ENCODE measurements at places on chromosomes 4 and X.

DNA sequence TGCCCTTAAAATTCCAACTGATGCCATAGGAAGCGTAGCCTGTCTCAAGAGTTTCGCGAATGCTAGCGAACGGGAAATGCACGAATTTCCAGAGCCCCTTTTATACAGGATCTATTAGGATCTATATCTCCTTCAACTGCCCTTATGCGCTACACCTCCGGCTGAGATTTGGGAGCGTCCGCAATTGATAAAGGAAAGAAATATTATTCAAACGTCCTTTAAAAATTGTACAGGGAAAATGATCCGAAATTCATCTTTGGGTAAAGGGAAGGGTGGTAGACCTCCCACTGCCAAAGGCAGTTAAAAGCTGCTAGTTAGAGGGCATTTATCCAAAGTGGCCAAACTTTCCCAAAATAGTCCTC is 609 bp downstream of the NR3C2 start:
- peak; percentile 8 for DNase-seq

GRCh38 chr4:700587-701264 is 4.9 kb upstream of the PCGF3 start:
- no peak for DNase-seq

DNA sequence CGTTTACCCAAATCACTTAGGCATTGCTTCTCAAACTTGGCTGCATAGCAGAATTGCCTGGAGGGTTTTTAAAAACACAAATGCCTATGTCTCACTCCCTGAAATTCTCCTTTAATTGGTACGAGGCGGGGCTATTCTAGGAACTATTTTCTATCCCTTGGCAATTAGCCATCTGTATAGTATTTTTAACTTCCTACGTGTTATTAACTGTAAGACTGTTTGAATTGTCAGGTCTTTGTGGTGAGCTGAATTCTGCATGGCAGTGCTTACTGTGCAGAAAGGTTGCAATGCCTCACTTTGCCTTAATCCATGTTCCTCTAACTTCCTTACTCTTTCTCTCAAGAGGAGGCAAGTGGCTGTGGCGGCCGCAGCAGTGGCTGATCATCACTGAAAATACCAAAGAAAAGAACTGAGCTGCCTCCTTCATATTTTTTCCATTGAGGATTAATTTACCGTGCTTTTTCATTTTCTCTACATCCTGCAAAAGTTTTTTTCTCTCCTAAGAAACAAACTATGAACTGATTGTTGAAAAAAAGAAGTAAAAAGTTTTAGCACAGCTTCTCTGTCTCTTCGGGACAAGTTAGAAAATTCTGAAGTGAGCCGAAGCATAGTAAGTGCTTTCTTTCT is at the start of gene SHROOM3:
Gene SHROOM3 (plus strand): TSS at position 329 of the 627 bp plus-strand sequence. CDS start 824 bp downstream, outside the sequence.
- DNase-seq, result peak; percentile 67

DNA sequence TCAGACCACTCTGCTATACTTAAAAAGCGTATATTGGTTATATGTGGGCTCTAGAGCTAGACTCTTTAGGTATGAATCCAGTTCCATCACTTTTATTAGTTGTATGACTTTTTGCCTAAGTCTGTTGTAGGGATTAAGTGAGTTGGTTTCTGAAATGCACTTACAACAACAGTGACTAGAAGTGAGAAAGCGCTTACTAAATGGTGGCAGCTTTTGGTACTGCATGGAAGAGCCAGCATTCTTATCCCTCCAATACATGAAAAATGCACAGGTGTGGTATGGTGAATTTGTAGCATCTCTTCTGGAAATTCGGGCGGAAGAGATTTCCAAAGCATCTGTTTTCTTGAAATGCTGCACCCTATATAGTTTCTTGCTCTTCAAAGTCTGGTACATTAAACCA is 117.1 kb downstream of the SPANXA1 start:
- peak; percentile 4 for DNase-seq

- no peak for DNase-seq
These were observed 9.6 kb upstream of the MAP7D3 start for GRCh38 chrX:136260776-136261175.

DNA sequence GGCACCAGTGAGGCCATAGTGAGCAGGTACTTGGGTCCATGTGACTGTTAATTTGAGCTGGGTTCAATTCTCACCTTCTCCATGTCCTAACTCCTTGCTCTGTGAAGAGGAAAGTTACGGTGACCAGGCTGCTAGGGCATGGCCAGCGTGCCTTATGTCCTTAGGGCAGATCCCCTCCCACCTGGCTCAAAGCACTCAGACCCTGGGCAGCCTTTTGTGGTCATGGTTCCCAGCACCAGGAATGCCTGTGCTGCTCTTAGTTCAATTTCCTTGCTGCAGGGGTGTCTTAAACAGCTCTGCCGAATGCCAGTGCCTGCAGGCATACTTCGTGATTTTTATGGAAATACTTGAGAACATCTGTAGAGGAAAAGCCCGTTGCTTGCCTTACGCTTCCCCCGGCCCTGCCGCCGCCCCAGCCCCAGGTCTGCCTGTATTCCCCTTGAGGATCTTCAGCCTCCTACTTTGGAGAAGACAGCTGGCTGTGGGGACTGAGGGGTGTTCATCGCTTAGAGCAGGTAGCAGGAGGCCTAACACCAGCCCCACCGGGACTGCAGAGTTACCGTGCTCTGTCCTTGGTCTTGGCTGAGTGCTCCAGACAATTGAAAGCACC is 3.1 kb upstream of the CDK16 start:
- DNase-seq, result peak; percentile 71

DNA sequence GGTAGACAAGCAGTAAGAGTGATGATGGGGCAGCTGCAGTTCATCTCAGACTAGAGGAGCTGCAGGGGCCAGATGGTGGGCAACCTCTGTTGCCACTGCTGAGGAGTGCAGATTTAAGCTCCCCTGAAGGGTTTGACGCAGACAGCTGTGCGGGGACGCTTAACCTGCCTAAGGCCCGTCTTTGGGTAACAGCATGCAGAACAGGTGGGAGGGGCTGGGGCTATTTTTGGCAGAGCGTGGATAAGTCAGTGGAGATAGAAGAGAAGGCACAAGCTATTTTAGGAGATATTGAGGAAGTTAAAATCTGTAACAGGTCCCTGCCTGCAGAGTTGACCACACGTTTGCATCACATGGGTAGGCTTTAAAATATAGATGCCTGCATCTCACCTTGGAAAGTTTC is 10.5 kb downstream of the CD99 start:
- no peak for DNase-seq

- peak; percentile 28 for DNase-seq
These were observed 63.8 kb downstream of the TBC1D19 start for GRCh38 chr4:26647523-26648224.

DNA sequence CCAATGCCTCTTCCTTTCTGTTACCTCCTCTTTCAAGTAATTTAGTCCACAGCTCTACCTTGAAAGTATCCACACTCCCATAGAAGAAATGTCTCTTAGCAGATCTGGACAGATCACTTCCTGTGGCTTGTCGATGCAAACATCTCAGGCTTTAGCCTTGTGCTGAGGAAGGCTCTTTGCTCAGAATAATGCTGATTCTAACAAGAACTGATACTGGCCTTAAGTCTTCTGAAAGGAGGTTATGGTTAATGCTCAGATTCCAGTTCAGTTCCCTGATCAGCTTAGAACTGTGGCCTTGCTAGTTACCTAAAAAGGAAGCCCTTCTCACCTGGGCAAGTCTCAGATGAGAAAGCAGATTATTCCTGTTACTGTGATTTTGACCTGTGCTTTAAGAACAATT is 230.1 kb upstream of the FAT4 start:
- no peak for DNase-seq

- DNase-seq, result no peak
These were observed 236.0 kb upstream of the VCX3A start for GRCh38 chrX:6770936-6771335.

GRCh38 chr4:102503301-102503746 is 2.2 kb downstream of the NFKB1 start:
- DNase-seq, result no peak

- no peak for DNase-seq
These were observed 374.8 kb downstream of the GPAT3 start for GRCh38 chr4:83910693-83911092.

- DNase-seq, result no peak
These were observed at the start of gene TXK for GRCh38 chr4:48134081-48134480. Gene TXK, minus strand, starts transcription at chr4:48134250. Its CDS starts 80 bp downstream, at chr4:48134170.

DNA sequence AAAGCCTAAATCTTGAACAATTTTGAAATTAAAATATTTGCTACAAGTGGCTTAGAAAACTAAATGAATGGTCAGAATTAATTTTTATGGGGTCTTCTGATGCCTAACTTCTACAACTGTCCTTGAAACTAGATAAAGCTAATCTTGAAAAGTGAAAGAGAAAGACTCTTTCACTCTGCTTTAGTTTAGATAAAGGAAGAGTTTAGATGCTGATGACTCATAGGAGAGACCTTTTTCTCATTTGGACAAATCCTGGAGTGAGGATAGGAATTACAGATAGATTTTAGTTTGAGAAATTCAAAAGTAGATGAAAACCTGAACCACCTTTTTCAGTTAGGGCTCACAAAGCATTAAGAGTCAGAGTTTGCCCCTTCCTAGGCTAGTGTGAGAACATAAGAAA is 342.3 kb upstream of the GRID2 start:
- no peak for DNase-seq

DNA sequence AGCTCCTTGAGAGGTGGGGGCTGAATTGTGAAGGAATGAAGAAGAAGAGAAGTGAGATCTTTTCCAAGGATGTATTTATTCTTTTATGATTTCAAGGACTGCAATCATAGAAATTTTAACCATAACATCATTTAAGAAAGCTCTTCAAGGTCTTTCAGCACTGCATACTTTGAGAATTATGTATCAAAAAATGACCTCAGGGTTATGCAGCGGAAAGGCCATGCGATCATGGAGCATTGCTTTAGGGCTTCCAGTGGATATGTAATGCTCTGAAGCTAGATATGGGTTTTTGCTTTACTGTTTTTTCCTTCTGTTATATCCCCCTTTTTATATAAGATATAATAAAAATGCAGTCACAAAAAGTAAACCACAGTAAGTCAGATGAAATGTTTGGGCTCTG is 38.7 kb downstream of the SGMS2 start:
- no peak for DNase-seq

- DNase-seq, result peak; percentile 13
These were observed 53.4 kb downstream of the LDB2 start for GRCh38 chr4:16844816-16845586.

DNA sequence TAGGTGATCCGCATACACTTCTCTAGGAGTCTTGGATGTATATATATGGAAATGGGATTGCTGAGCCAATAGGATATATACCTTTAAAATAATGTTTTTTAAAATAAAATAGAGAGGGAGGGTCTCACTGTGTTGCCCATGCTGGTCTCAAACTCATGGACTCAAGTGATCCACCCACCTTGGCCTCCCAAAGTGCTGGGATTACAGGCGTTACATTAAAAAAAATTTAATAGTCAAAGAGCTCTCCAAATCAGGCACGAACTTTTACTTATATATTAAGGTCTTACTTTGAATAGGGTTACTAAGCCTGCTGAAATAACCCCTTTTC is 109.0 kb downstream of the GNL3L start:
- no peak for DNase-seq

DNA sequence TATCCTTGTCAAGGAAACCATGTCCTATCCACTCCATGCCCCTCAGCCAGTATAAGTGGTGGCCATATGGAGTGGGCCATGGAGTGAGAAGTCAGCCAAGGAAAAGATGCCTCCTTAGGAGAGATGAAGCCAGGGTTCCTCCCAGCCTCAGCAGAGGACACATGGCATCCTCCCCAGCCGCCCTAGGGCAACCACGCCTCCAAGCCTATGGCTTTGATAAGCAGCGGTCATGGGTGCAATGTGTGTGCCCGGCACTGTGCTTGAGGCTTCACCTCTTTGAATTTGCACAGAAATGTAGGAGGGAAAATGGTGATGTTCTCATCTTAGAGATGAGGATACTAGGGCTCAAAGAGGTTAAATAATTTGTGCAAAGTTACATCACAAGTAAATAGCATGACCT is 34.6 kb upstream of the TBC1D14 start:
- DNase-seq, result no peak

DNA sequence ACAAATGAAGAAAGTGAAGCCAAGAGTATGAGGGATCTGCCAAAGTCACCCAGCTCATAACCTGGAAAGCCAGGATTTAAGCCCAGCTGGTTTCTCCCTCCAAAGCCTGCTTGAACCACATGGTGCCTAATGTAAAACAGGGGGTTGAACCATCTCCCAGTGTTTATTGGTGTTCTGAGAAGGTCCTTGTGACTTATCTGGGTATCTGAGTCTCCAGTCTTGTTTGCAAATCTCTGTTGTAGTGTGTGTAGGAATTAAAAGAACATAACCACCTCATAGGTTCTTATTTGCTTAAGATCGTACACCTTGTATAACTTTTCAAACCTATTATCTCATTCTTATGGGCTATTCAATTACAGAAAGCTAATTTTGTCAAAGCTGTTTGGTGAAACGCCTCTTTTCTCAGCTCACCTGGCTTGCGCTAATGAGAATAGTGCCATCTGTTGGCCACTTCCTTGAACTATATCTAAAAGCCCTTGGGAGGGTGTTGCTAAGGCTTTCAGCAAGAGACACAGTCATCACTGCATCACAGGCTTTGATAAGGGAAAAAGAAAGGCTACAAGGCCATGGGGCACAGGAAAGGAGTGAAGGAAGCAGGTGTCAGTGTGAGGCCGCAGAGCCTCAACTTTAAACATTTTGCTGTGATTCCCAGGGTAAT is 34.0 kb downstream of the ETDB start:
- DNase-seq, result peak; percentile 79

- no peak for DNase-seq
These were observed 32.1 kb upstream of the TEX13D start for GRCh38 chrX:124300405-124300804.

DNA sequence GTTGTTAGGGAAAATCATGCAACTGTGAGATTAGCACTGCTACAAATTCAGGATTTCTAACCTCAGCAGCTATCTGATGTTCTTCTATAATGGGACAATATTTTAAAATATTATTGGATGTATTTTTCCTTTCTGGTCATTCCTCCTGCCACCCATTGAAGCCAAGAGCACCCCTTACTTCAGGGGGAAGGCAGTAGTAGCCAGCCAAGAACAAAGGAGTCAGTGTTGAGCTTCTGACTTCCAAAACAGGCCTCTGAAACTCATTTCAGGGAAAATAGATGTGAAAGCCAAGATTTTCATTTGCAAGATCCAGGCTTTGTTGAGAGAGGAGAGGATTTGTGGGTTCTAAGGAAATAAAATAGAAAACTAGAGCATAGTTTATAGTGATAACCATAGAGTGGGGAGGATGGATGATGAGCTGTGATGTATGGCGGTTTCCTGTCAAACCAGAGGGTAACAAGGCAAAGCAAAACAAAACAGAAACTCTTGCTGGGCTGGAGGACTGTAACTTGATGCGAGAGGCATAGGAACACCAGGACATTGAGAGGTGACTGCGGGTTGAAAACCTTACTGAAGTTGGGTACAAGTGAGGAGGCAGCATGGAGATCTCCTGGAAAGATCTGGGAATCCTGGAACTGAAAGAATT is 173.7 kb upstream of the LEF1 start:
- no peak for DNase-seq

DNA sequence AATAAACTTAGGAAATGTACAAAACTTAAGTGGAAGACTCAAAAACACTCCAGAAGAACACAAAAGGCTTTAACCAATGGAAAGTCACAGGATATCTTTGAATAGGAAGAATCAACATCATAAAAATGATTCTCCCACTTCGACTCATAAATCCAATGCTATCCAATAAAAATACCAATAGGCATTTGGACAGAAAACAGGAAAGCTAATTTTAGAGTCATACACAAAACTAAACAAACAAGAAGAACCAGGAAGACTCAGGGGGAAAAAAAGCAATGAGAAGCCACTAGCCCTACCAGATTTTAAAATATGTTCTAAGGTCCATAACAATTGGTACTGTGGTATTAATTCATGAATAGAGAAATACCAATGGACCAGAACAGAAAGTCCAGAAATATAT is 28.2 kb downstream of the SLC9A7 start:
- DNase-seq, result no peak

All from ELF-1 (cell line).